Activated naive CD4-positive, alpha-beta T cell (primary cell): ENCODE measurements at places on chromosomes 2 and 18.

DNA sequence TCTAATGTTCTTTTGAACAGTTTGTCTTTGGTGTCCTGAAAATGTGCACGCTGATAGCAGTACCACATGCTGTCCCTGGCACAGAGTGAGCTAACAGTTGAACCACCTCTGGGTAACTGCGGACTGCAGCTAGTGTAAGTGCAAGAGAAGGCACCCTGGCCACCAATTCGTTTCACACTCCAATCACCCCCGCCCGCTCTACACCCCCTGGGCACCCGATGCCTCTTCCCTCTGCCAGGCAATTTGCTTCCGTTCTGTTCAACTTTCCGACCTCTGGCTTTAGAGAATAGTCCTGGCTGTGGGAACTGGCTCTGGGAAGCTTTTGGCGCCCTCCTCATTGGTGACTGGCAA lies 1.4 kb downstream of the DOCK10 start:
- no peak for DNase-seq

- DNase-seq, result no peak
These were observed 676.1 kb upstream of the CELF4 start for GRCh38 chr18:38241736-38242135.

DNA sequence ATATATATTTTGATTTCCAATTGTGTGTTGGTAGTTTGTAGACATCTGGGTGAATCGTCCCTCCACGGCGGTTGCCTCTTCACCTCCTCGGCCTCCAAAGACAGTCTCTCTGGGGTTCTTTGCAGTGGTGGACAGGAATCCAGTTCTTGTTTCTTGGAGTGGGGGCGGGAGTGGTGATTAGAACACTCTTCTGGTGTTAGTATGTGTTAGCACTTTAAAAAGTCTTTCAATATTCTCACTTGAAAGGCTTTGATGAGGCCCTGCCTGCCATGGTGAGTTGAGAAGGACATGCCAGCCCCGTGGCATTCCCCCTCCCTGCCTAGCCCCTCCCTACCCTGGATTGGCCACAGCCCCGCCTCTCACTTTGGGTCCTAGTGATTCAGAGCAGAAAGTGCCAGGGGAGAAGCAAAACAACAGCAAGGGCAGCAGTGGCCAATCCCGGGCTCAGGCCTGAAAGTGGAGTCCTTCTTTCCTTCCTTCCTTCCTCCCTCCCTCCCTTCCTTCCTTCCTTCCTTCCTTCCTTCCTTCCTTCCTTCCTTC lies 316.8 kb upstream of the HS6ST1 start:
- no peak for DNase-seq

DNA sequence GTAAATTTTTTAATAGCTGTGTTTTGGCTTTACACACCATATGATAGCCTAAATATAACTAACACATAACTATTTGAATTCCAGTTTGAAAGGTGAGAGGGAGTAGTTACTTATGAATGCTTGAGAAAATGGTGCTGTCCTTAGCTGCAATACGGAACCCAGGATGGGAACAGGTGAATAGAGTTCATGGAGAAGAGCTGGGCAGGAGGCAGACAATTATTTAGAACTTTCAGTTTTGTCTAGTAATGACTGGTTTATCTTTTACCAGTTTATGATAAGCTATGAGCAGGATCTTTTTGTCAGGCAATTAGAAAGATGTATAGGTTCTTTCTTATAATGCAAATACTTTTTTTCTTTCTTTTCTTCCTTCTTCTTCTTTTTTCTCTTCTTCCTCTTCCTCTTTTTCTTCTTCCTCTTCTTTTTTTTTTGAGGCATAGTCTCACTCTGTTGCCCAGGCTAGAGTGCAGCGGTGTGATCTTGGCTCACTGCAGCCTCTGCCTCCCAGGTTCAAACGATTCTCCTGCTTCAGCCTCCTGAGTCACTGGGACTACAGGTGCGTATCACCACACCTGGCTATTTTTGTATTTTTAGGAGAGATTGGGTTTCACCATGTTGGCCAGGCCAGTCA lies 25.9 kb downstream of the UBR3 start:
- no peak for DNase-seq

DNA sequence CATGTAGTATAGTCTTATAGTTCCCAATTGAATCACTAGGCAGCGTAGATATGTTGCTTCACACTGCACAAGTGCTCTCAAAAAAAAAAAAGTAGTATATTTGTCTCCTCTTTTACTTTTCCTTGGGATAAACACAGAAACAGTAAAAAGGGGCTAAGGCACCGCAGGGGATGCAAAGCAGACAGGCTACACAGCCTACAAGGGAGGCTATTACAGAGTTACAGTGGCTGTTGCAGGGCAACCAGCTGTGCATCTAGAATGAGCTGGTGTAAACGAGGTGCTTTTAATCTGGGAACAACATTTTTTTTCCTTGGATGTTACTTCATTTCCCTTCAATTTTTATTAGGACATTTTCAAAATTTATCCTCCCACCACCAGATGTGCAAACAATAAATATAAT lies 1934.7 kb upstream of the CELF4 start:
- DNase-seq, result no peak

- no peak for DNase-seq
These were observed 316.8 kb upstream of the KCNH7 start for GRCh38 chr2:163155279-163155883.

GRCh38 chr2:80300954-80301353 lies 3.6 kb downstream of the LRRTM1 start:
- DNase-seq, result no peak

- no peak for DNase-seq
These were observed 19.1 kb upstream of the ITGA6 start for GRCh38 chr2:172408143-172408766.

DNA sequence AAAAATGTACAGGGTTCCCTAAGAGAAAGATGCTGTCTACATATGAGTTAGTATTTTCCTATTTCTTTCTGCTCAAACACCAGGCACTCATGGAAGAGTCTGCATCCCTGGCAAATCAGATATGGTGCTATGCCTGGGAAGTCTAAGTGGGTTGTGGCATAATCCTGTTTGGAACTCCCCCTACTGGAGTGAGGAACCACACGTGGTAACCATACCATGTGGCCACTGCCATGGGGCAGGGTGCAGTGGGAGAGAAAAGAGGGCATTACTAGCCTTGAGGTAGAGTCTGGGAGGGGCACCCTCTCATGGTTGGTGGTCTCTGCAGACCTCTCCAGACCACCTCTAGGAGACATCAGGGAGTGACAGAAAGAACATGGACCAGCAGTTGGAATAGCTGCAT lies 257.9 kb upstream of the ATP5MC3 start:
- no peak for DNase-seq

- DNase-seq, result no peak
These were observed 62.8 kb upstream of the ATL2 start for GRCh38 chr2:38439863-38440262.

GRCh38 chr2:241000831-241001321 lies 2.5 kb downstream of the SNED1 start:
- no peak for DNase-seq

DNA sequence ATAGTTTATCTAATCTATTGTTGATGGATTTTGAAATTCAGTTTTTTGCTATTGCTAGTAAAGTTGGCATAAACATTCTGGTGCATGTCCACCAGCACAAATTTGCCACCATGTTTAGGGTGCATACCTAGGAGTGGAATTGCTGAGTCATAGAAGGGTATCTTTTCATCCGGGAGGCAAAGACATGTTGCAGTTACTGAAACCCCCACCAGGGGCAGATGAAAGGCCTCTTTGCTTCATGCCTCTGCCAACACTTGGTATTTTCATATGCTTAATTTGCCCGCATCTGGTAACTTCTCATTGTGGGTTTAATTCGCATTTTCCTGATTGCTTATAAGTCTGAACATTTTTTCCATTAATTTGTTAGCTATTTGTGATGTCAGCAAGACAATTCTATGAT lies 8.2 kb downstream of the DCC start:
- DNase-seq, result no peak

- no peak for DNase-seq
These were observed 30.5 kb downstream of the CTIF start for GRCh38 chr18:48569139-48569914.

DNA sequence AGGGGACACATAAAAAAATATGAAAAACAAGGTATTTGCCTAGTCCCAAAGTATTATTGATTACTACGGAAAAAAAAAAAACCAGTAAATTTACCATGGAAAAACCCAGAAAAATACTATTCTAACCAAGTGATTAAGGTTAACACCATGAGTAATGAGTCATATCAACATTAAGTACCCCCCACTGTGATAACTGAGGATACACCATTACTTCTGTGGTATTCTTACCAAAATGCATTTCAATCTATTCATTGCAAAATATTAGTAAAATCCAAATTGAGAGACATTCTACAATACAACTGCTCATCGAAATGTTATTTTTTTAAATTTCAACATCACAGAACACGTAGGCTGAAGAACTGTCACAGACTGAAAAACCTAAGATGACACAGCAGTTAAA lies 669.8 kb downstream of the ZEB2 start:
- DNase-seq, result no peak

GRCh38 chr2:239934571-239935171 lies 90.5 kb downstream of the NDUFA10 start:
- no peak for DNase-seq
